Brain pericyte (primary cell): ENCODE measurements at places on chromosomes 6 and 20.

- peak; percentile 20 for DNase-seq
Measured at GRCh38 chr20:47785854-47786764, 828 bp upstream of the SULF2 start.

DNA sequence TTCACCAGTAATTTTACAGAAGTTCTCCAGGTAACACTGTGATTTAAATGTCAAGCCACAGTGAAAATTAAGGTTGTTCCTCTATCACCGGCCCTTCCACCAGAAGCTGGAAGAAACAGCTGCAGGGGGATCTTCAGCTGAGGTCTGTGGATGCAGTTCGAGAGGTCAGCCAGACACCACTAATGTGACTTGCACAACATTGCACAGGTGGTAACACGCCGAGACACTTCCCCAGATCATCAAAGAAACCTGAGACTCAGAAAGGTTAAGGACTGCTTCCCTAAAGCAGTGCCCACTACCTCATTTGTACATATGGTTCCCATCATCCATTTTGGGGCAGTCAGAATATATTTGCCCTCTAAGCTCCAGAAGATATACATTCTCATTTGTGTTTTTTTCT is 8.1 kb upstream of the SERPINB9 start:
- no peak for DNase-seq

- DNase-seq, result no peak
Measured at GRCh38 chr6:128538763-128539162, 18.4 kb upstream of the PTPRK start.

- DNase-seq, result peak; percentile 27
Measured at GRCh38 chr6:128370072-128370471, 150.3 kb downstream of the PTPRK start.

DNA sequence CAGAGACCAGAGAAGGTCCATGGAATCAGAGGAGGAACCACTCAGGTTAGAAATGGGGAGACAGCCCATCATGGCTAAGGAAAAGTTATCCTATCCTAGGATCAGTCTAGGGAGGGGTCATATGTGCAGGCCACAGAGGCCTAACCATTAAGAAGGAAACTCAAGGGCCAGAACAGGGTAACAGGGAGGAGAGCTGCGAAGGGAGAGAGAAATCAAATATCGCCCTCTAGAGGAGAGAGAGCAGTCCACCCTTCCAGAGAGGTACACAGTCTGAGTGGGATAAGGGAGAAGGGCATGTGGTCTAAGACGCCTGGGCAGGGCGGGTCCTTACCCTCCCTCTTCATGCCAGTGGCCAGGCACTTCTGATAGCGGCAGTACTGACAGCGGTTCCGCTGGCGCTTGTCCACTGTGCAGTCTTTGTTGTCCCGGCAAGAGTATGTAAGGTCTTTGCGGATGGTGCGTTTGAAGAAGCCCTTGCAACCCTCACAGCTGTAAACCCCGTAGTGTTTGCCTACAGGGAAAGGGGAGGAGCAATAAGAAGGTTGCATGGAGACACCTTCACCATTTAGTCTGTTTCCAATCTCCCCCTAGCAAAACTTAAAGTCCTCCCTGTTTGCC is 2.9 kb downstream of the RXRB start:
- DNase-seq, result no peak

DNA sequence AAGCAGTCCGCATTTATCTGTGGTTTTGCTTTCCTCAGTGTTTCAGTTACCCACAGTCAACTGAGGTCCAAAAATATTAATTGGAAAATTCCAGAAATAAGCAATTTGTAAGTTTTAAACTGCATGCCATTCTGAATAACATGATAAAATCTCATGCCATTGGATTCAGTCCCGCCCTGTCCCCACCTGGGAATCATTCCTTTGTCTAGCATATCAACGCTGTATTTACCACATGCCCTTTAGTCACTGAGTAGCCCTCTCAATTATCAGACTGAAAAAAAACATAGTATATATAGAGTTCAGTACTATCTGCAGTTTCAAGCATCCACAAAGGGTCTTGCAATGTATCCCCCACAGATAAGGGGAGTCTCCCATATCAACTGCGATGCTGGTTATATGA is 17.1 kb downstream of the RANBP9 start:
- no peak for DNase-seq

- no peak for DNase-seq
Measured at GRCh38 chr20:47708140-47708807, 77.0 kb downstream of the SULF2 start.

- no peak for DNase-seq
Measured at GRCh38 chr6:124984668-124985338, 22.6 kb downstream of the RNF217 start.

GRCh38 chr6:15888798-15889772 is 226.3 kb upstream of the DTNBP1 start:
- no peak for DNase-seq

- no peak for DNase-seq
Measured at GRCh38 chr6:49847673-49848072, 18.7 kb downstream of the CRISP1 start.

GRCh38 chr6:21022343-21023107 is 488.3 kb downstream of the CDKAL1 start:
- no peak for DNase-seq

GRCh38 chr20:5149892-5150225 is 23.1 kb downstream of the CDS2 start:
- DNase-seq, result no peak

DNA sequence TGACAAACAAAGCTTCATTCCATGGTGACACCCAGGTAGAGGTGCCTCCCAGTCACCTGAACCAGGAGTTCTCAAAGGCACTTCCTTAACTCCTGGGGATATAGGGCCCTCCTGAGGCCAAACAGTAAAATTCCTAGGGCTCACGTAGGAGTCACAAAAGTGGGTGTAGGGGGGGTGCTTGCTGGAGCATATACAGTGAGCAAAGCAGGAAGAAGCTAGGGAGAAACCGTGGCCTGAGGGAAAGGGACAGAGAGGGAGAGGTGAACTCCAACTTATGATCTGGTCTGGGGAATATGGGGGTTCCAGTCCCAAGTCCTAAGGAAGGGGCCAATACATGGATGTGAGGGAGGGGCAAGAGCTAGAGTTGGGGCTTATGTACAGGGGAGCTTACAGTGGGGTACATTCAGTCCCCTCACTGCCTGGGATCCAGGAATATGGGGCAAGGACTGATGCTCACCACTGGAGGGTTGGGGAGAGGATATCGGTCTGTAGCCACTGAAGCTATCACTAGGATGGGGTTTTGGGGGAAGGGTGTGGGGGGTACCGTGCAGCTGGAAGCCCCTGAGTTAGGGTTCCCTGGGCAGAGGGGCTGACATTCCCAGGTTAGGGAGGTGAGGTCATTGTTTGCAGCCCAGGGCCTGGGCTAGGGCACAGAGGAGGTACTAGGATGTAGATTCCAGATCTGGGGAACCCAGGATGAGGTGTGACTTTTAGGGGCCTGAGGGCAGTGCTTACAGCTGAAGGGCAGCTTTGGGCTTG is 950 bp downstream of the PEDS1 start:
- no peak for DNase-seq

- DNase-seq, result no peak
Measured at GRCh38 chr20:6705106-6705766, 62.2 kb upstream of the BMP2 start.

GRCh38 chr6:77620278-77620882 is 32.5 kb upstream of the MEI4 start:
- DNase-seq, result no peak

DNA sequence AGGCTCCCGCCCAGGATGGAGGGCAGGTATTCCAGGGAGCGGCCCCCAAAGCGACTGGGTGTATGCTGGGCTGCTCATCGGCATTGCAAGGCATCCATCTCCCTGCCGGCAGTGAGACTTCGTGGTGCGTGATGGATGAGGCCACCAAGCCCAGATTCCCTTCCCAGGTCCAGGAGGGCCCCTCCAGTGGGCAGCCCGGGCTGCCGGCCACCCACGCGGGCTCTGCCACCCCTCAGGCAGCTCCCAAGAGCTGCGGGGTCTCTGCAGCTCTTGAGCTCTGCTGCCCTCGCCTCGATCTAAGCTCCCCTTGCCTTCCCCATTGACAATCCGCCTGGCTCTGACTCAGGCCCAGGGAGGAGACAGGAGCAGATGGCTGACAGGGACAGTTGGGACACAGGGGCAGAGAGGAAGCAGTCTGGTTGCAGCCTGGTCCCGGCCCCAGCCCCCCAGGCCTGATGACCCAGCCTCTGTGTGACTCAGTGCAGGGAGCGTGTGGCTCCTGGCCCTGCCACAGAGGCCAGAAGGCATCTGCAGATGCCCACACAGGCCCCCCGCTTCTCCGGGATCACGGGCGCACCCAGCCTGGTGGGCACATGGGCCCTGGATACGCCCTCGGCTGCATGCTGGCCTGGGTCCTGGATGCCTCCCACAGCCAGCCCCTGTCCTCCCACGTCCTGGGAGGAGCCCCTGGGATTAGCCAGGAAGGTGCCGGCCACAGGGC is 33.0 kb downstream of the SLCO4A1 start:
- DNase-seq, result no peak

DNA sequence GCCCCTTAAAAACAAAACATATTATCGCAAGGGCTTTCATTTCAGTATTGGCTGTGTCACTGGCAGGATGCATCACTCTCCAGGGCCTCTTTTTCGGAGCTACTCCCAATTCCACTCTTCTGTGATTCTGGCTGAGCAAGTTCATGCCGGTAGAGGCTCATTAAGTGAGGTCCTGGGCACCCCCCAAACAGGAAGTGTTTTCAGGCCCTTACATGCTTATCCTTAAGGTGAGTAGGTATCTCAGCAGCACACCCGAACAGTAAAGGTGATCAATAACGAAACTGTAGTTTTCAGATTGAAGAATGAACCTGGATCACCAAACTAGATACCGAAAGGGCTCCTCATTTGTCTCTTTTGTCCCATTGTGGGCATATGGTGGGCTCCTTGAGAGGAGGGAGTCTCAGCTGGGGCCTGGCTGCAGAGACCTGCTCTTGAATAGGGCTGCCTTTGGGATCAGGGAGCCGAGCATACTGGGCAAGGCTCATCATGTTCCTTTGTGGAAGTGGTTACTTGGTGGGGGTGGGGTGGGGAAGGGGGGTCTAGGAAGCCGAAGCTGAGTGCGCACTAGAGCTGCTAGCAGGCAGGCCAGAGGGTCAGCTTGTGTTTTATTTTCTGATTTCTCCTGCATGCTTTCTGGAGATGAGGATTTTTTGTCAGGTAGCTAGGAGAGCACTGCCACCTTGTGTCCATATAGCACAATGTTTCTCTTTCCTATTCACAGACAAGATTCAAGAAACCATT is 65.2 kb downstream of the CDS2 start:
- DNase-seq, result no peak

DNA sequence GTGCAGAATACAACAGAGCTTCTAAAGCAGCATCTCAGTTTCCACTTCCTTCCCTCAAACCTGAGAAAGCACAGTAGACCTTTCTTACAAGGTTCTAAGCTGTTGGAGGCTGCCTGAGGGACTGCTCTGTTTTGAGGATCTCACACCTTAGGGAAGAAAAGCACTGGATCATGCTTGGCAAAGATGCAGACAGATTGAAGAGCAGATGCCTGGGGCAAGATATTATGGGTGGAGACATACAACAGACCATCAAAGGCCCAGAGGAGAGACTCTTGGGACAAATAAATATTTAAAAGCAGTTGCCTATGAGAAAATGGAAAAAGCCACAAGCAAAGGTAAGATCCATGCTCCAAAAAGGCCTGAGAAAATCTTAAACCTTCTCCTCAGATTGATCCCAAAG is 6.2 kb downstream of the ZNF337 start:
- DNase-seq, result no peak

DNA sequence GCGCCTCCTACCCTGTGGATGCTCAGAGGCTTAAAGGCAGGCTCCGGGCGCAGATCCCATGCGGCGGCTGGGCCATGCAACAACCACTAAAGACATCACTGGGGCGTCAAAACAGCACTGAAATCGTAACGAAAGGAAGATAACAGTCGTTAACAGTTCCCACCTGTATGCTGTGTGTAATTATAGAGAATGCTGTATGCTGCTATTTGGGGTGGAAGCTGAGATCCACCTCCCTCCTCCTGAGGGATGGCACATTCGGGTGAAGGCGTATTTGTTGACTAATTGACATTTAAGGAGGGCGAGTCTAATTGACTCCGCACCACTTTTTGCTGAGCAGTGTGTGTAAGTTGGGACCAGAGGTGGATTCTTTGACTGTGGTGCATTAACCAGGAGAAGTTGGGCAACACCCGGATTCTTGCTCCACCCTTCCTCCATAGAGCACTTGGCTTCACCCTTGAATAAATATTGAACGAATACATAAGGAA is 687 bp downstream of the SLC35A1 start:
- DNase-seq, result no peak

GRCh38 chr6:40720375-40720748 is 133.2 kb upstream of the LRFN2 start:
- DNase-seq, result no peak

DNA sequence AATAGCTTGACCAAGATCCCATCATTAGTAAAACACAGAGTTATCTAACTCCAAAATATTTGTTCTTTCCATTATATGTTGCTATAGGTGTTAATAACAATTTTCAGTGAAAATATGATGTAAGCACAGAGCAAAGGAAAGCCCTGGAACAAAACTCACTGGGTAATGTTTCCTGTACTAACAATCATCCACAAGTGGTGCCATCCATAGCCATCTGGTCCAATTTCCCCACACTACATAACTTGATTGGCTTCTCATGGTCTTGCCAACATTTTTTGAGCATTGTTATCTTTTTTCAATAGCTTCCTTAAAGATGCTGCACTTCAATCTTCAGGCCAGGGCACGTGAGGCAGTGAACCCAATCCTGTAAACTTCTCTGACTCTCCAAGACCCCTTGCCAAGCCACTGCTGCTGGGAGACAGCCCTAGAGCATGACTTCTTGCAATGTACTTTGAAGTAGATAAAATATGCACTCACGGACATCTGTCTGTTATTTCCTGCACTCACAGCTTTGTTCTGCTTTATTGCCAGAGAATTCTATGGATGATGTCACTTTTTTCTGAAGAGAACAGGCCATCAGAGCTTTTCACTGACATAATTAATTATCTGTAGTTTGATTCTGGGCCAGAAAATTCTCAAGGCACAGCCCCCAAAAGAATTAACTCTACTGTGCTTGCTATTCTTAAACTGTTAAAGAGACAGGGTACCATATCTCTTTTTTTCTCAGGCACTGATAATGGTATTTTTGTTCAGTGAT is 97.5 kb upstream of the TMEM30A start:
- no peak for DNase-seq

GRCh38 chr20:34579979-34580940 is 21.7 kb downstream of the MAP1LC3A start:
- no peak for DNase-seq

- no peak for DNase-seq
Measured at GRCh38 chr20:14935285-14935684, 597.9 kb upstream of the FLRT3 start.

DNA sequence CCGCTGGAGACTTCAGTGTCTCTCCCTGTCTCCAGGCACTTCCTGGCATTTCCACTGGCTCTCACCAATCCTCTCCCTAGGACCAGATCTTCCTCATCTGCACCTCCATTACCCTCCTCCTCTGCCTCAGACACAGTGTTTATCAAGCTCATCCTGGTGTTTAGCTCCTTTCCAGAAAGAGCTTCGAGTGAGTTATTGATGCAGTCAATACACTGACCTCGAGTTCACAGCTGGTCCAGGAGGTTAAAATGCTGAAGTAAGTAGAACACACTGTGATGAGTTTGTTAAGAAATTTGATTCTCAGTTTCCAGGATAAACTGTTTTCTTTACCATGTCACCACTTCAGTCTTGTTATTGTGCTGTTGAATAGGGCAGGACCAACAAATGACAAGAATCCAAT is 42.1 kb upstream of the ARMC2 start:
- no peak for DNase-seq

GRCh38 chr6:21804941-21805610 is 211.5 kb downstream of the SOX4 start:
- DNase-seq, result no peak

GRCh38 chr6:6686748-6687601 is 98.5 kb downstream of the LY86 start:
- no peak for DNase-seq

- DNase-seq, result no peak
Measured at GRCh38 chr20:6122111-6122872, 538 bp downstream of the FERMT1 start.
